CD4-positive, CD25-positive, alpha-beta regulatory T cell (primary cell): ENCODE measurements at places on chromosomes 13 and 19.

- no peak for DNase-seq
These were observed 8.1 kb downstream of the CARS2 start for GRCh38 chr13:110697842-110698241.

- DNase-seq: no peak
These were observed 85.7 kb downstream of the NUFIP1 start for GRCh38 chr13:44903574-44903985.

- no peak for DNase-seq
These were observed 5.5 kb upstream of the KCTD4 start for GRCh38 chr13:45206340-45206739.

- DNase-seq: no peak
These were observed 697.5 kb upstream of the PCDH20 start for GRCh38 chr13:62113179-62113578.

DNA sequence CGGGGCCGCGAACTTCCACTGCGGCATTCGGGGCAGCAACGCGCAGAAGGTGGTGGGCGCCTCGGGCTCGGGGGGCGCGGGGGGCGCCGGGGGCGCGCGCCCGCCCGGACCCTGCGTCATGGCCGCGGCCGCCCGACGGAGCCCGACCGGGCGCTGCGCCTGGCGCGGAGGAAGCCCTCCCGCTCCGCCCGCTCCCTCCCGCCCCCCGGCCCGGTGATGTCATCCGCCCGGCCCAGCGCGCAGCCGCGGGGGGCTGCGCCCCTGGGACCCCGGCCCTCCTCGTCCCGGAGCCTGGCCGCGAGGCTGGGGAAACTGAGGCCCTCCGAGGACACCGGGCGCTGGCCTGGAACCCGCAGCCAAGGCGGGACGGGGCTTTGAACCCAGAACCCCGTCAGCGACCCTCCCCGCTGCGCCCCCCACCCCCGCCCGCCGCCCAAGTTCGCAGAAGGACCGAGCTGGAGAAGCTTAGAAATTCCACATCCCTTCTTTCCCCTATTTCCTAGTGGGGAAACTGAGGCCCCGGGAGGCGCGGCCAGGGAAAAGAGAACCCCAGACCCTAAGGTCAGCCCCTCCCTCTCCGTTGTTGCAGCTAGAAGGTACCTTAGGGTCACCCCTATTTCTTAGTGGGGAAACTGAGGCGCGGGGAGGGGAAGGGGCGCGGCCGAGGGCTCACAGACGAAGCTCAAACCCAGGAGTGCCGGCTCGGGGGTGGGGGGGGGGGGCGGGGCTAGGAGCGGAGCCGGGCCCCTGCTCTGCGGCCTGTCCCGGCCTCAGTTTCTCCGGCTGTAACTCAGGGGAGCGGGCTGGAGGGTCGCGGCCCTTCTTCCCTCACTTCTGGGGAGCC lies at the start of gene SHC2:
Gene SHC2, minus strand, starts transcription at position 157 of the 844 bp plus-strand sequence. Its CDS starts 37 bp downstream, at position 120.
- no peak for DNase-seq

- DNase-seq: no peak
These were observed 14.7 kb downstream of the LSM14A start for GRCh38 chr19:34187011-34187410.

GRCh38 chr13:30561511-30561910 lies 56.2 kb upstream of the USPL1 start:
- no peak for DNase-seq

DNA sequence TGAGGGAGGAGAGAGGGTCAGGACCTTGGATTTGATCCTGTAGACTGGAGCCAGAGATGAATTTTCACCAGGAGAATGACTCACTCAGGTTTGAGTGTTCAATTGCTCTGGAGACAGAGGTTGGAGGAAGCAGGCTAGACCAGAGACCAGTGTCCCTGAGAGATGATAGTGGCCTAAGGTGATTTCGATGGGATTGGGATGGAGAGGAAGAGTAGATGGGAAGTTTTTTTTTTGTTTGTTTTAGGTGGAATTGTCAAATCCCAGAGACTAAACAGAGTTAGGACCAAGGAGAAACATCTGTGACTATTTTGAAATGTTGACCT lies 2.3 kb downstream of the CEBPG start:
- no peak for DNase-seq

DNA sequence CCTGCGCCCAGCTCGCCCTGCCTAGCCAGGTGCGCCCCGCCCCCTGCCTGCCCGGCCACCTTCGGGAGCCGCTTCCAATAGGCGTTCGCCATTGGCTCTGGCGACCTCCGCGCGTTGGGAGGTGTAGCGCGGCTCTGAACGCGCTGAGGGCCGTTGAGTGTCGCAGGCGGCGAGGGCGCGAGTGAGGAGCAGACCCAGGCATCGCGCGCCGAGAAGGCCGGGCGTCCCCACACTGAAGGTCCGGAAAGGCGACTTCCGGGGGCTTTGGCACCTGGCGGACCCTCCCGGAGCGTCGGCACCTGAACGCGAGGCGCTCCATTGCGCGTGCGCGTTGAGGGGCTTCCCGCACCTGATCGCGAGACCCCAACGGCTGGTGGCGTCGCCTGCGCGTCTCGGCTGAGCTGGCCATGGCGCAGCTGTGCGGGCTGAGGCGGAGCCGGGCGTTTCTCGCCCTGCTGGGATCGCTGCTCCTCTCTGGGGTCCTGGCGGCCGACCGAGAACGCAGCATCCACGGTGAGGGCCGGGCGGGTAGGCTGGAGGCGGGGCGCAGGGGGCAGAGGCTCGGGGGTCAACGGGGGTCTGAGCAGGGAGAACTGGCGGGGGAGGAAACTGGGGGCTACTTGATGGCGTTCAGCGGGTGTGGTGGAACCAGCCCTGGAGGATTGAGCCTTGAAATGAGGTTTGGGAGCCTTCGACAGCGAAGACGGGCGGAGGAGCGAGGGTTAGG lies at the start of gene SPINT2:
Gene SPINT2, plus strand, starts transcription at position 88 of the 727 bp plus-strand sequence. Its CDS starts 320 bp downstream, at position 408.
- no peak for DNase-seq

DNA sequence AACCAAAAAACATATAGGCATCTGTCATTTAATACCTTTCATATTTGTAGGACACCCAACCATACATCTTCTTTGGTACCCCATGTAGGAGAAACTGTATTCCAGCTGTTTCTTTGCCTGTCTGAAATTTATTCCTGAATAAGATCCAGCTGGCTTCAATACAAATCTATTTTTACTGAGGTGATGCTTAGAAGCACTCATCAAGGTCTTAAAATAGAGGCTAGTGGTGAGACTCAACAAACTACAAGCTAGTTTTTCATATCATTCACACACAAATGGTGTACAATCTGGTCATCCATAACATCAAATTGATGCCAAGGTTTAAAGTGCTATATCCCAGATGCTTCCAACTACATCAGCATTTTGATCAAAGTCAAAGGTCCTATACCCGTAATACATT lies 1071.3 kb upstream of the MIR17HG start:
- no peak for DNase-seq

DNA sequence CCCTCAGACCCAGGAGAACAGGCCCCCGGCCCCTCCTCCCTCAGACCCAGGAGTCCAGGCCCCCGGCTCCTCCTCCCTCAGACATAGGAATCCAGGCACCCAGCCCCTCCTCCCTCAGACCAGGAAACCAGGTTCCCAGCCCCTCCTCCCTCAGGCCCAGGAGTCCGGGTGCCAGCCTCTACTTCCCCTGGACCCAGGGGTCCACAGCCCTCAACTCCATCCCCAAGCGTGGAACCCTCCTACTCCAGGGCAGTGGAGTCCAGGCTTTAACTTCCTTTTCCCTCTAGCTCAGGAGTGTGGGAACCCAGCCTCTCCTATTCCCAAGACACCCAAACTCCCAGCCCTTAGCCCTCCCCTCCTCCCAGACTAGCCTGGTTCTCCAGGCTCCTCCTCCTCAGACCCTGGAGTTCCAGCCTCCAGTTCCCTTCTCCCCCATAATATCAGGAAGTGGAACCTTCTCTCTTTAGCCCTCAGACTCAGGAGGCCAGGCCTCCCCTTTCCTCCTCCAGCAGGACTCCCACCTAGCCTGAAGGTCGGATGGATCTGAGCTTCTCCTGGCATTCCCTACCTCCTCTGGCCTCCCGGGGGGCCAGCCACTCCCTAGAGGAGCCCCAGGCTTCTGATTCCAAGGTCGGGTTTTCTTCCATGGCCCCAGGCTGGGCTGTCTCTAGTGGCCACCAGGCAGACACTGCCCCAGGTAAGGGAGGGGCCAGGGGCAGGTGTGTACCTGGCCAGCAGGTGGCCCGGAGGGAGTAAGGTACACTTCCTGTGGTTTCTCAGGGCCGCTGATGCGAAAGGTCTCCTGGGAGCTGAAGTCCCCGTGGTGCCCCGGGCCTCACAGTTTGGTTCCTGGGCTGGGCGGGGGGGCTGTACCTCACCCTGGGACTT lies at the start of gene TMC4:
Gene TMC4, minus strand, starts transcription at position 690 of the 888 bp plus-strand sequence. Its CDS starts 43 bp downstream, at position 647.
- no peak for DNase-seq

- DNase-seq: no peak
These were observed 7.1 kb downstream of the GPR108 start for GRCh38 chr19:6730153-6730804.

DNA sequence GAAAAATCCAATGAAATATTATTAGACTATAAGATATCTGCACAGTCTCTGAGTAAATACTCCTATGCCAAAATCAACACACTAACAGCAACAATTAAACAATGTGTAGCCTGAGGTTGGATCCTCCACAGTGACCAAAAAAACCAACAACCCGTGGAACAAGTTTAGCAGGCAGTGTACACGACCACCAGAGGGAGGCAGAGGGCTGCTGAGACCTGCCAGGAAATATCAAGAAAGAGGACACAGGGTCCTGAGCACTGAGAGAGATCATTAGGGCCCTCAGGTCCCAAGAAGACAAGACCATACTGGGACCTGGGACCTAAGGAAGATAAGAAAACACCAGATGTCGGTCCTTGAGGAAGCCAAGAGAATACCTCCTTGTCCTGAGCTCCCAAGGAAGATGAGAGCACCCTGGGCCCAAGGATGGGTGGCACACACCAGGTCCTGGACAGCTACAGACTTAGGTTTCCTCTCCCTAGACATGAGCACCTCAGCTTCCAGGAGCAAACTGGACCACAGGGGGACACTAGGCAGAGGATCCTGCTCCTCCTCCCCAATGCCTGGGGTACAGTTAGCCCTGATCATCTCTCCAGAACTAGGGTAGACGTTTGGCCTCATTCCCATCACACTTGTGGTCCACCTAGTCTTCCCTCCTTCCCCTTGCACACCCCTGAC lies 822 bp upstream of the ZNF274 start:
- peak; percentile 25 for DNase-seq

DNA sequence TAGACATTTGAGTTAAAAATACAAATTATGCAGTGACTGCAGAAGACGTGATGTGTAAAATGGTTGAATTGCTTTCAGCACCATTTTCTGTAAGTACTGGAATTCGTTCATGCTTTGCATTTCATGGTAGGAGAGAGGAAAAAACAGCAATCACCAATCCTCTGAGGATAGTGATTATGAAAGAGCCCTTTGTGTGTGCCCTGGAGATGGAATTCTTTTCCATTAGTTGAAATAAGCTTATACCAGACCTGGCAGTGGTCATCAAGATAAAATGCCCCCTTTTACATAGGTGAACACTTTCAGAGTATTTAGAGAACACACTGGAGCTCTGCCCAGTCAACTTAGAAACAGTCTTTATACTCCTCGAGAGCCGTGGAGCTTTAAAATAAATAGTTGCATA lies 1.7 kb downstream of the CNMD start:
- DNase-seq: no peak

- DNase-seq: no peak
These were observed 52.0 kb upstream of the SPACA7 start for GRCh38 chr13:112324116-112324515.

DNA sequence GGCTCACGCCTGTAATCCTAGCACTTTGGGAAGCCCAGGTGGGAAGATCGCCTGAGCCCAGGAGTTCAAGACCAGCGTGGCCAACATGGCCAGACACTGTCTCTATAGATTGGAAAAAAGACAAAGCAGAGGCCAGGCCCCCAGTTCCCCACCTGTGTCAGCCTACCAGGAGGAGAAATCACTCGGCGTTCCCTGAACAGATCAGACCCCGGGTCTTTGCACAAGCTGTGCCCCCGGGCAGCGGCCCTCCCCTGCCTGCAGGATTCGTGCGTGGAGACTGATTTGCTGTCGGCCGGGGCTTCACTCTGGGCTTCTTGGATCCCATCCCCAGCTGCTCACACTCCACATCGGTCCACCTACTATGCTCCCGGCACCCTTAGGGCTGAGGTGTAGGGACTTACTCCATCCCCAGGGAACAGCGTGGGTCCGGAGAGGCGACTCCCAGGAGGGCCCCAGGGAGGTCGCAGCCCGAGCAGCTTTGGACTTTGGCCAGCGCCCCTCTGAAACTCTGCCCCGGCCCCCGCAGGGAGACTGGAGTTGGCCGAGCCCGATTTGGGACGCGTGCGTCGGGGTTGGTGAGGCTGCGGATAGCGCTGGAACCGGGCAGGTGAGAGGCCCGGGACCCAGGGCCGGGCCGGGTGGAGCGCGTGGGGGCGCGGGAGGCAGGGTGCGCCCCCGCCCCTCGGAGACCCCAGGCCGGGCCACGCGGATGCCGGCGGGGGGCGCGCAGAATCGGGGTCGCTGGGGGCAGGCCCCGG lies 515 bp upstream of the EFNA2 start:
- DNase-seq: no peak

DNA sequence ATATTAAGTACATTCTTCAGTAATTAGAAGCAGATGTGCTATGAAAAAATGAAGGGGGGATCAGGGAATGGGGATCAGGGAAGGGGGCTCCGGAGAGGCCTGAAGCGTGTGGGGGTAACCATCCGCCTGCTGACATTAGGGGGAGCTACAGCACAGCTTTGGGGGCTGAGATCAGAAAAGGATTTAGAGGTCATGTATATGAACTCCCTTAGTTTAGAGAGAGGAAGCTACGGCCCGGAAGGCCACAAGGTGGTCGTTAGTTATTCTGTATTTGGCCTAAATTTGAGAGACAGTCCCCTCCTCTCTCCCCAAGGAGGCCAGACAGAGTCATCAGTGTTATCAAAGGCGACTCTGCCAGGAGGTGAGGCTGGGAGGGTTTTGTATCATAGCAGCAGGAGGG lies 99.0 kb downstream of the TM9SF2 start:
- no peak for DNase-seq

DNA sequence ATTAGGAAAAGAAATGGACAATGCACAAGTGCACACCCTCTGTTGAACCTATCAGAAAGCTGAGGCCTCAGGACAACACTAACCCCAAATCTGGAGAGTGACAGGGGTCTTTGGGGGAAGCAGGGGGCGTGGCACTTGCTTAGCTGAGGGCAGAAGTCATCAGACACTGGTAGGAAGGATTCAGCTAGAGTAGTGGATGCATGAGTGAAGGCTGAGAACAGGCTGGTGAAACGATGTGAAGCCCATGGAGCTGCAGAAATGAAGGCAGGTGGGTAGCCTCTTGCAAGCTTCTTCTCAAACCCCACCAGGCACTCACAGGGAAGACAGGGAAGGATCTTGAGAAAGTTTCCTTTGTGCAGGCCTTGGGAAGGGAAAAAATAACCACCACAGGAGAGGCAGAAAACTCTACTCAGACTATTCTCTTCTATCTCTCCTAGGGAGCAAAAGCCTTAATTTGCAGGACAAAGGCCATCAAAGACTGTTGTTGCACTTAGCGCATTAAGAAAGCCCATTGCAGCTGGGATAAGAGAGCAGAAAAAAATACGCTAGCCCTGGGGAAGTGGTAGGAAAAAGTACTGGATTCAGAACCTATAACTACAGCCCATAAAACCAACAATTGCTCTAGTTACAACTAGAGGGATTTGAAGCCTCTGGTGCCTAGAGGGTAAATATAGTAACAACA lies 193.3 kb upstream of the ZNF536 start:
- no peak for DNase-seq

GRCh38 chr19:29811125-29812079 lies at the start of gene CCNE1:
TSS of gene CCNE1 (plus strand) at chr19:29811991. CDS start at chr19:29812556, 565 bp downstream.
- peak; percentile 92 for DNase-seq

GRCh38 chr19:34041925-34042521 lies 130.3 kb upstream of the LSM14A start:
- DNase-seq: peak; percentile 56
